ENCODE measurements at places on chromosomes 11 and 22. TPM values are rescaled to one million over a fixed set of nuclear protein-coding genes. Genes with fewer than 3 reads are reported as not detected.

The NUDT8 gene
- 21.5 TPM for total RNA-seq

The OR51B5 gene
- total RNA-seq: 118 TPM

The RCOR2 gene
- 0.17 TPM for total RNA-seq

The TMPRSS5 gene
- 0.13 TPM for total RNA-seq

The KLHDC7B gene
- total RNA-seq: not detected

The EHD1 gene
- 80.4 TPM for total RNA-seq

The FAT3 gene
- 0.27 TPM for total RNA-seq
